ENCODE measurements at places on chromosomes 1 and 21.

DNA sequence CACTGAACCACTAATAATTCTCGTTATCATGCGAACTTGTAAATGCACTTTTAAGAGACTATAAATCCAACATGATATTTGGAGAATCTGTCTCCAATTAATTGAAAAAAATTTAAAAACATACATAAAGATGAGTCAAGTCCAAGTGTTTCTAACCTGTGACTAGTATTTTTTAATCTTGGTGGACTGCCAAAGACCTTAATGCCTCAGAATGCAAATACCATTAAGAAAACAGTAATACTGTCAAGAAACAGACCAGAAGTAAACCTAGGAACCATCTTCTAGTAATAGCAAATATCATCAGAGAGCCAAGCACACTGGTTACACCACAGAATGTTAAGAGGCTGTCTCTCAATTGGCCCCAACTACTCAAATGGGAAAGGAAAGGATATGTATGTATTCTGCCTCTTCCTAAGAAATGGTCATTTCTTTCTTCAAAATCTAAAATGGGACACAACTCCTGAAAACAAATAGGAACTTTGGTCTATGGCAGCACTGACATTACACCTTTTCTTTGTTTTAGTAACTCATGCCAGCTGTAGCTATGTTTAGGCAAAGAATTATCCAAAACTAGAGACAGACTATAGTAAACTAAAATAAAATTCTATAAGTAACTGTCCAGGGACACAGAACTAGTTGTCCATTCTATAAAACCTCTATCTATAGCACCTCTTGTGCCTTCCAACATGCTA is 15.8 kb downstream of the SCYL3 start:
- no peak for DNase-seq

DNA sequence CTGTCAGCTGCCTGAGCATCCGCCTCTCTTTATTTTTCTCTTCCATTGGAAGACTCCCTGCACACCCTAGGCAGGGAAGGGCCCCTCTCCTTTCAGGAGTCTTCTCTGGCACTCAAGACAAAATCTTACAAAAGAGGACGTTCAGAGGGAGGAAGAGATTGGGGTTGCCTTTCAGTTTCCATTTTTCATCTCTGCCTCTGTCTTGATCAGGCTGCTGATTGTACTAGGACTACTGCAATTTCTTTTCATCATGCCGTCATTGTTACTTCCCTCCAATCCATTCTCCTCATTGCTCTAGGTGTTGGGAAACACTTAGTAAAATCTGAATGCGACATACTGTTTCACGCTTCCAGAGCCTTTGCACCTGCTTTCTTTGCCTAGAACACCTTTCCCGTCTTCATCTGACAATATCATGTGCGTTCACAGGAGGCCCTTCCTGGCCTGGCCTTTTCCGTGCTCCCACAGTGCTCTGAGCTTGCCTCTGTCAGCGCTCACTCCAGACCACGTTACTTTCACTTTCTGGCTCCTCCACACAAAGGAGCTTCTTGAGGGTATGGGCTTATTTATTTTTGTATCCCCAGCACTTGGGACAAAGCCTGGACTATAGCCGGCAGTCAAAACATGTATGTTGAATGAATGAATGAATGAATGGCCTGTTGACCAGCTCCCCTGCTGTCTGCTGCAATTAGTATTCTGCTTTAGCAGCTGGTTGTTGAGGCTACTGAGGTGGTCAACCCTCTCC is 10.9 kb downstream of the LRRC71 start:
- no peak for DNase-seq

DNA sequence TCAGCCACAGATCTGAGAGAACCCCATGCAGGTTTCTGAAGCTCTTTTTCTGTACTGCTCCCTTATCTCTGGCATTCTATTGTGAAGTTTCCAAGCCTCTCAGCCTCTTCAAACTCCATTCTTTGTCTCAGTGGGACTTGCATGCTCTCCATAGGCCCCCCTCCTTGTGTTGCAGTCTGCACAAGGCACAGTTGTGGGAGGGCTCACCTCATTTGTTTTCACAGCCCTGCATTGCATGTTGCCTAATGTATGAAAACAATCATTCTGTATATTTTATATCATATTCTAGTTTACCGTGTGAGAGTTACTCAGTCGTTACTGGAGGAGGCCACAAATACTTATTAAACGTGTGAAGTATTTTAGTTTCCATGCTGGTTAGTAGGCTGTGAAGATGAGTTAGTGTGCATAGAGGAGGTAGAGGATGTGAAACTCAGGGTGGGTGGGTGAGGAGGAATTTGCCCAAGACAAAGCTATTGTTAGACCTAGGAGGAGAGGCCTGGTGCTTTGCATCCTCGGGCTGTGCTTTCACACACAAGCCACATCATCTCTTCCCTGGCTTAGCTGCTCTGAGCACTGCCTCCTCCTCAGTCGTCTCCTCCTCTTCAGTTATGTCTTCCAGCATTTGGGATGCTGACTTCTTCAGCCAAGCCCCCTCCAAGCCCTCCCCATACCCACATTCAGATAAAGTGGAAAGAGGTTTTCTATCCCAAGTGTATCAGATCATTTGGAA is 7.8 kb upstream of the CHI3L2 start:
- DNase-seq = no peak

DNA sequence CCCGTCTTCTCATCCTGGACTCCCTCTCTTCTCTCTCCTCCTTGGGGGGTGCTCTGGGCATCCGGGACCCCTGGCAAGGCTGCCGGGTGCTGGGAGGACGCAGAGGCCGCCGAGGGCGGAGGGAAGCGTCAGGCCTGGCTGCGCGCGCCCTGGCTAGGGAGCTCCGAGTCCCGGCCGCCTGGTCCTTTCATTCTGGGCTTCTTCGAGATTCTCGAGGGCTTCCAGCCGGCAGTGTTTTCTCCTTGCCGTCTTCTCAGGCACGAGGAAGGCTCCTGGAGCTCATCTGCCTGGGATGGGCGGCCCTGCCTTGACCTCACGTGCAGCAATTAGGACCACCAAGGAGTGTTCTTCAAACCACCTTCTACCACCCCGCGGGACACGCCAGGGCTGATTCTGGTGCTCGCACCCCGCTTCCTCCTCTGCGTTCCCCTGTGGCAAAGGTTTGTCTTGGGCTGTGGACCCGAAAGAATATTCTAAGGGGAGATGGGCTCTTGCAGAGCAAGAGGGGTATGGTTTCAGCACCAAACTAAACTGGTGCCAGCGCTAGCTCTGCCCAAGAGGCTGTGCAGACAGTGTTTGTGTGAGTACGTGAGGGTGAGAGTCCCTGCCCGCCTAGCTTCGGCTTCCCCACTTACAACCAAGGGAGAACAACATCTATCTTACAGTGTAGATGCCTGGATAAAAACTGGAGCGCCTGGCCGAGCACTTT is 36.5 kb downstream of the PIK3CD start:
- DNase-seq = peak; percentile 37

DNA sequence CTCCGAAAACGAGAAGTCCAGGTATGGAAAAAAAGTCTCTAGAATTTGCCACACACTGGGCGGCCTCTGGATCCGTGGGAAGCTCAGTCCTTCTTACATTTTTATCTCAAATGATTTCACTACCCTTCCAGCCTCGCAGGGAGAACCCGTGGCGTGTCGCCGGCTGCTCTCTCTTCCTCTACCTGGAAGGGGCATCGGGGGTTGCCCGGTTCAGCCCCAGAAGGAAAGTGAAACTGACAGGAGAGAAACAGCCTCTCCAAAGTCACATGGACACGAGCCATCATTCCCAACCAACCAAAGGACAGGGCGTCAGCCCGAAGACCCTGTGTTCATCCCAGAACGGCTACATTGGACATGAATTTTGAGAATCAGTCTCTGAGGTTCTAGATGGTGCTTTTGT is 182.5 kb downstream of the ADSS2 start:
- DNase-seq = no peak

DNA sequence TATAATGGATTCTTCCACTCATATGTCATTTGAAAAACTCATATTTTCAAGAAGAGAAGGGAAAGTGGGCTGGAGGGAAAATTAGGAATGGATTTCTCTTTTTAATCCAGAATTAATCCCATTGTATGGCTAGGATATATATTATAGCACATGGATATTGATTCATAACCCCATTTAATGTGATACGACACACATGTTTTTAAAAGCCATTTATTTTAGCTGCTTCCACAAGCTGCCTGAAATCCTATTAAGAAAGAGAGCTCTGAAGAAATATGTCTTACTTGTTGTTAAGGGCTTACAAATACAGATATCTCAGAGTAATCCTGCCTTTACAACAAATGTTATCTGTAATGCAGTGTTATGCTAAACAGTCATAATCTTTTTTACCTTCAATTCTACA is 598.6 kb downstream of the AMY1C start:
- no peak for DNase-seq

DNA sequence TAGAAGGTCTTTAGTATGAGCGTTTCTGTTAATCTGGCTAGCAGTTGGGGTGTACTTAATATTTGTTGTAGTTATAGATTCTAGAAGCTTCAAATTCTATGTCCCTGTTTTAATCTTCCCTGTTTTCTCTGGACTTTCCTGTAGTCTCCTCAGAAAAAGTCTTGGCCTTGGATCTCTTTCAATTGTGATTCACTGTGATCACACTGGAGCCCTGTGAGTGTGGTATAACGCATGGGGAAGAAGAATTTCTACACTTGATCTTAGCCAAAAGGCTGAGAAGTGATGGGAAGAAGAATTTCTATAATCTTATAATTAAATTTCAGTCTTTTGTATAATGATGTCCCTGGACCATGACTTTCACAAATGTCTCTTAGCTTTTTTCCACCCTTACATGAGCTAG is 36.7 kb upstream of the COP1 start:
- DNase-seq = no peak

GRCh38 chr1:16165548-16165947 is 9.7 kb upstream of the EPHA2 start:
- no peak for DNase-seq

DNA sequence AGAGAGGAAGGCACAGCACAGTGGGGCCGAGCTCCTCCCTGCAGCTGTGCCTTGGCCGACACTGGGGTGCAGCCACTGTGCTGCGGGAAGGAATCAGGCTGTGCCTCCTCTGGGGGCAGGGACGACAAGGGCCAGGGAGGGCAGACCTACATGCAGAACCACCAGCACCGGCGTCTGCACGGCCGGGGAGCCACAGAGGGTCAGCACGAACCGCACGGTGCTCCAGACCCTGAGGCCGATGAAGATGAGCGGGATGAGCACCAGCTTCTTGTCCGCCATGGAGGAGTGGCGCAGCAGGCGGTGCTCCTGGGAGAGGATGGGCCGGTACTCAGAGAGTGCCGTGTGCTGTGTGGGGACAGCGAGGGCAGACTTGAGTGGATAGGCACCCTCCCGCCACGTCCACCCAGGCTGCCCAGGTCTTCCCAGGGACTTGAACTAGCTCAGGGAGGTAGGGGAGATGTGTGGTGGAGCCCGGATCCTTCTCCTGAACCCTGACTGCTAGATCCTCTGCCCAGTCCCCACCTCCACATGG is 23.5 kb downstream of the GPR157 start:
- no peak for DNase-seq

DNA sequence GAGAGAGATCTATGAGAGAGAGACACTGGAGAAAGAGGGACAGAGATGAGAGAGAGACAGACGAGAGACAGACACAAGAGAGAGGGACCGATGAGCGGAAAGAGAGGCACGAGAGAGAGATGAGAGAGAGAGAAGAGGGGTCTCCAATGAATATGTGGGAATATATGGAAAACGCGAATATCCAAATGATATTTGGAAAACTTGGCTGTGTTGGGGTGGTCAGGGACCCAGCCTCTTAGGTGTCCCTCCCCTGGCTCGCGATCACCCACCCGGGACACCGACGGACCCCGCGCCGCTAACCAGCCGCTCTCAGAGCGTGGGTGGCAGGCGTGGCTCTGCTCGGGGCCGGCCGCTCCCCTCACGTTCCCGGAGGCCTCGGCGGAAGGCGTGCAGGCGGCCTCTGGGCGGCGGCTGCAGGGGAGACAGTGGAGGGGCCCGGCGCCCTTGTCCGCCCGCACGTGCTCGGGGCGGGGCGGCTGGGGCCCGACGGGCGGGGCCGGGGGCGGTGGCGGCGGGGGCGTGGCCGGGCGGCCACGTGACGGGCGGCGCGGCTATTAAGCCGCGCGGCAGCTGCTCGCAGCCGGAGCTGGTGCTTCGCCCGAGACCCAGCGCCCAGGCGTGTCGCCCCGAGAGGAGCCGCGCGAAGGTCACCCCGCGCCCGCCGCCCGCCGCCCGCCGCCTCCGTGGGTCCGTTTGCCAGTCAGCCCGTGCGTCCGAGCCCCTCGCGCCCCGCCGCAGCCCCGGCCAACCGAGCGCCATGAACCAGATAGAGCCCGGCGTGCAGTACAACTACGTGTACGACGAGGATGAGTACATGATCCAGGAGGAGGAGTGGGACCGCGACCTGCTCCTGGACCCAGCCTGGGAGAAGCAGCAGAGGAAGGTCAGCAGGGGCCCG is at the start of gene ACTN2:
TSS of gene ACTN2 (plus strand) at position 583 of the 898 bp plus-strand sequence. CDS start at position 758, 175 bp downstream.
- peak; percentile 28 for DNase-seq

DNA sequence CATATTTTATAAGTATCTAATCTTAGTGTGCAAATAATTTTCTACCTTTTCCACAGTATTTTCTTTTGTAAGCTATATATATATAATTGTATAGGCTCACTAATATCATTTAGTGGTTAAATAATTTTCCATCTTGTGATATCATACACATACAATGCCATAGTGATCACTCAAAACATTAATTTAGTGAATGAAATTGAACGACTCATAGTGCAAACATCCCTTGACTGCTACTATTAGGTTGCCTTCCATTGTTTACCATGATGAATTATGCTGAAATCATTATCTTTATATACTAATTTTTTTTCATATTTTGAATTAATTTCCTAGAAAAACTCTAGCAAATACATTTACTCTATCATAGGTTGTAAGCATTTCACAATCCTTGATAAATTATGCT is 127.1 kb downstream of the PCNX2 start:
- no peak for DNase-seq

DNA sequence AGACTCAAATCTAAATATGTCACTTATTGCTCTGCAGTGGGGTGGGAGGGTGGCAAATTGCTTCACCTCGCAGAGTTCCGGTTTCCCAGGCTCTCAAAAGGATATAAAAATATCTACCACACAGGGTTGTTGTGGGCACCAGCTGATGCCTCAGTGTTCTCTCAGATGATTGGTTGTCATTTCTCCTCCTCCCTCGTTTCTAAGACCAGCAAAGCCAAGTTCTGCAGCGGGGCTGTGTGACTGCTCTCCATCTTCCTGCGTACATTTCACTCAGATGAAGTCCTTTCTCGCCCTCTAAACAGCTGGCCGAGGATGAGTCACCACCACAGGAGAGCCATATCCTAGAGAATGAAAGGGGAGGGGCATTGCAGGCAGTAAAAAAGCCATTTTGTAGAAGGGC is 35.0 kb upstream of the VWA5B1 start:
- no peak for DNase-seq

GRCh38 chr1:34166625-34167361 is 1.8 kb upstream of the CSMD2 start:
- DNase-seq = no peak

GRCh38 chr1:150493175-150493574 is 6.0 kb downstream of the TARS2 start:
- DNase-seq = no peak

DNA sequence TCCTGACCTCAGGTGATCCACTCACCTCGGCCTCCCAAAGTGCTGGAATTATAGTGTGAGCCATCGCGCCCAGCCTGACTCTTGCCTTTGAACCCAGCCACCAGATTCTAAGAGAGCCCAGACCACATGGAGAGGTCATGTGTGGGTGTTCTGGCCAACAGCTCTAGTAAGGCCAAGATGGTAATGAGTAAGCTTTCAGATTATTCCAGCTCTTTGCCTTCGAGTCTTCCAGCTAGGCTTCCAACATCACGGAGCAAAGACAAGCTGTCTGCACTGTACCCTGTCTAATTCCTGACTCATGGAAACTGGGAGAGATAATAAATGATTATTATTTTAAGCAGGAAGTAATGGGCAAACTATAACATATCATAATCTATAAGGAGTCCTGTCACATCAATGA is 14.8 kb upstream of the ZFP69B start:
- no peak for DNase-seq

GRCh38 chr1:228989992-228990827 is 254.9 kb downstream of the RHOU start:
- DNase-seq = peak; percentile 77
